BE2C (cell line): ENCODE measurements at places on chromosomes 3 and 15.

- no peak for DNase-seq
Measured at GRCh38 chr15:93200837-93201226, 111.8 kb upstream of the RGMA start.

GRCh38 chr3:197878427-197878826 lies 71.6 kb upstream of the RPL35A start:
- no peak for DNase-seq

GRCh38 chr3:149377408-149378364 lies at the start of gene TM4SF1:
Gene TM4SF1, minus strand, starts transcription at chr3:149377649. Its CDS starts 102 bp downstream, at chr3:149377547.
- DNase-seq, result no peak

DNA sequence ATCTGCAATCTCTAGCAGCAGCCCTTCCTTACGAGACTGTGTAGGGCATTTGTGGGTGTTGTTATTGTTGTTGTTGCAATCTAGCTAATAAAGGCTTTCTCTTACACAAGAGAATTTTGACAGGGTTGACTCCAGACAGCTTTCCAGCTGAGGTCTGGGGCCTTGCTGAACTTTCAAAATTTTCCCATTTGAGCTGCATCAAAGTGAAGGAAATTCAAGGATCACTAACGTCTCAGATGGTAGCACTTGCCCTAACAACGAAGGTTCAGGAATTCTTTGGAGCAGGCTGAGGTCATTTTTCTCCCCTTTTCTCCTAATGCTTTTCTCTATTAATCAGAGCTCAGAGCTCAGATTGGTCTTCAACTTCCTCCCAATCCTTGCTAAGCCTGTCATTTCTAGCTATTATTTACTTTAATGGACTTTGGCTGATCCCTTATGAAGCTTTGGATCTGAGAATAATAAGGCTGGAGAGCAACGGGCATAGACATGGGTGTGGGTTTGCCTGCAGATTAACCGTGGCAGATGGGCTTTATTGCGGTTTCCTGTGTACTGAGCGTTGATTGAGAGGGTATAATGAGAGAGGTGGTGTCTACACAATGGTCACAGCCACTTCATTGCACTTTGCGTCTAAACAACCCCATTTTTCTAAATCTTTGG lies 614.0 kb upstream of the AGTR1 start:
- no peak for DNase-seq

GRCh38 chr15:68464448-68465090 lies 32.6 kb upstream of the ITGA11 start:
- peak; percentile 78 for DNase-seq

DNA sequence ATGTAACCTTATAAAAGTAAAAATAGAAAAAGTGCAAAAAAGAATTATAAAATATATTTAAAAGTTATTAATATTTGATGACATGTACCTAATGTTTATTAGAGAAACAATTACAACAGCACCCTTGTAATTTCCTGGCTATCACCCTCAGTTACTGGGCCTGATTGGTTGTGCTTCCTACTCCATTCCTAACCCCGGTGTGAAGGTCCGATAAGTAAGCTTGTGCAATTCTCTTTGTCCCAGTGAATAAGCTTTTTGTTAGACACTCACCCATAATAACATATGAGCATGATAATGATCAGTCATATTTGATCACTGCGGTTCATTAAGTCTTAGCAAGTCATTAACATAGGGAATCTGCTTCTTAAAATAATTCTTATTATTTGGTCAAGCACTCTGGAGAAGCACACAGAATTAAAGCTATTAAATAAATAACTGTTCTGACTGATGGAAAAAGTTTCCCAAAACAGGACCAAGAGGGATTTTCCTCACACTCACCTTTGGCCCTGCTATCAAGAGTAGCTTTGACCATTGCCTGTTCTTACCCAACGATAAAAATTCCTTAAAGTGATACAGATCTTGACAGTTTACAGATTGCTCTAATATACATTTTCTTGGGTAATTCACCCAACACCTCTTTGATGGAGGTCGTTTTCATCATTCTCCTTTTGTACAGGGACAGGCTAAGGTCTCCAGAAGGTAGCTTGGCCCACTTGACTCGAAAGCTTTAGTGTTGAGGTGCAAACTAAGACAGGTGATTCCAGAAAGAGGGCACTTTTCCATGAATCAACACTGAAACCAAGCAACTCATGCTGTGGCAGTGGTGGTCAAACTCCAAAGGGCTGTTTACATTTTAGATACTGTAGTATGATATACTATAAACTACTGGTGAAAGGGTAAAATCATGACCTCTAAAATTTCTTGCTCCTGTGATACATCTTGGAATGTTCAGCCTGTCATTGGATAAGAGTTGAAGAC lies 543.0 kb upstream of the KCNMB2 start:
- DNase-seq, result no peak

DNA sequence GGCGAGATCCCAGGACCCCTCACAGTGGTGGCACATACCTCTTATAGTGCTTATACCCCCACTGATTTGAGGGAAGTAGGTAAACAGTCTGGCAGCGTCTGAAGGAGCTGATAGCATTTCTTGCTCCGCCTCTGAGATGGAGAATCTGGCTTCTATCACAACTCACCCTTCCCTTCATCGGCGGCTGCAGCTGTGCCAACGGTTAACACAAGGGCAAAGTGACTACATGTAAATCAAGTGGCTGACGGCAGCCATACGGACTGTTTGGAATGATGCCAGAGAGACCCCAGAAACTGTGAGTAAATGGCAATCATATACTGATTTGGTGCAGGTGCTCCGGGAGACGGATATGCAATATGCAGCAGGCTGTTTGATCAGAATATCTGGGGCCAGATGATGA lies 66.8 kb upstream of the UNC13C start:
- no peak for DNase-seq

- no peak for DNase-seq
Measured at GRCh38 chr3:25707268-25707926, 42.7 kb upstream of the TOP2B start.

DNA sequence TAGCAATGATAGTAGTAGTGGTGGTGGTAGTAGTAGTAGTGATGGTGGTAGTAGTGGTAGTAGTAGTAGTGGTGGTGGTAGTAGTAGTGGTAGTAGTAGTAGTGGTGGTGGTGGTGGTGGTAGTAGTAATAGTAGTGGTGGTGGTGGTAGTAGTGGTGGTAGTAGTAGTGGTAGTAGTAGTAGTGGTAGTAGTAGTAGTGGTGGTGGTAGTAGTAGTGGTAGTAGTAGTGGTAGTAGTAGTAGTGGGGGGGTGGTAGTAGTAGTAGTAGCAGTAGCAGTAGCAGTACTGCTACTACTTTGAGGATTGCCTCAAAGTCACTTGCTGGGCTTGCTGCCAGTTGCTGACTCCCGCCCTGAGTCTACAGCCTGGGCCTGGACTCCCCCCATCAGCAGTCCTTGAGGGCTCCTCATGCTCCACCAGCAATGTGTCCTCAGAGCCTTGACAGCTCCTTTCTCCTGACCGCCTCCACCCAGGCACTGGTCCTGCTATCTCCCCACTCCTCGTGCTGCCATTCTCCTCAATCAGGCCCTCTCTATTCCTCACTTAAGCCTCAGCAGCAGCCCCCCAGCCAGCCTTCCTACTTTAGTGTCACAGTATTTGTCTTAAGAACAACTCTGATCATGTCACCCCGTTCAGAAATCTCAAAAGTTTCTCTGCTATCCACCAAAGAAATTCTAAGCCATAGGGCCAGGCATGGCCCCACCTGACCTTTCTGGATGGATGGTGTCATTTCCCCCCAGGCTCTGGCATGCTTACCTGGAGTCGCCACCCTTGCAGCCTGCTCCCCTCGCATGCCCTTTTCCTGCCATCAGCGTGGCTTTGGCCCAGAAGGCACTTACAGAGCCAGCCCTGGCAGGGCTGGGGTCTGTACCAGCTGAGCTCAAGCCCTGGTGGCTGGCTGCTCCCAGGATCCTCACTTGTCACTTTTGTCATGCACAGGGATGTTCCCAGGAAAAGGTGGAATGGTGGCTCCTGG lies 45.6 kb downstream of the DLEC1 start:
- peak; percentile 26 for DNase-seq

- peak; percentile 23 for DNase-seq
Measured at GRCh38 chr3:100400419-100400779, 490 bp downstream of the TOMM70 start.

DNA sequence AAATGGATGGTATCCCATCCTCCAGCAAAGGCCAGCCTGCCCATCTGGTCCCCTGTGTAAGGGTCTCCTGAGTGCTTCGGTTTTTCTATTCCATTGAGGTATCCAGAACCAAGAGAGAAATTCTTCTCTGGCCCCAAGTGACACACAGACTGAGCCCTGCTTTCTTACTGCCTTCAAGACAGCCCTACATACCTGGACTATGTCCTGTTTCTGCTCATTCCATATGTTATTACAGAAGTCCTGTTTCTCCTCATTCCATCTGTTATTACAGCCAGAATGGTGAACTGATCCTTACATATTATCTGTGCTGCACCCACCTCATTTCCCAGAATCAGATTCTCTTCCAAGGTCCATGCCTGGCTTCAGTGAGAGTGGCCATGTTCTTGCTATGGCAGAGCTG lies 115.2 kb downstream of the DCLK3 start:
- no peak for DNase-seq

DNA sequence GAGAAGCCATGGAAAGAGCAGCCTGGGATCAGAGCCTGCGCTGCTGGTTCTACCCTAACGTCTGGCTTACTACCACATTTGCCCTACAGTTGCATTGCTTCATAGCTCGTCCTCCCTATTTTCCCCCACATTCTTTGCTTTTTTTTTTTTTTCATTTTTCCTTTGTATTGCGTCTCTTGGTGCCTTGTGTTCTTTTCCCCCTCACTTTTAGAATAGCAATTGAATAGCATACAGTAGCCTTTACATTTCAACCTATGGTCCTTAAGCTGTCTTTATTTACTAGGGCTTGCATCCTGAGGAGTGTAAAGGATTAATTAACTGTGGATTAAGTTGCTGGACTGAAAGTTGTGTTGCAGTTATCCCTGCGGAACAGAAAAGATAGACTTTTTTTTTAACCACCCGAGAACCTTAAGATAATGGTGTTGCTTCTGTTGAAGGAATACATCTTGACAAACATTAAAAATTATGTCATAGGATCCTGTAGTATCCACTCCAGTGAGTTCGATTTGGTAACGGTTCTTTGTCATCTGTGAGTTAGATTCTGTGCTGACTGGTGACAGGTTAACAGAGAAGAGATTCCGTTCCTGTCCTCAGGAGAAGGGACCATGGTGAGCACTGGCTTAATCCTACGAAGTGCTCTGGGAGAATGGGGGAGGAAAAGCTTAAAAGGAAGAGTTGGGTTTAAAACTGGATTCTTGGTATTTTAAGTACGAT lies 417.4 kb upstream of the NAALADL2 start:
- DNase-seq, result no peak

DNA sequence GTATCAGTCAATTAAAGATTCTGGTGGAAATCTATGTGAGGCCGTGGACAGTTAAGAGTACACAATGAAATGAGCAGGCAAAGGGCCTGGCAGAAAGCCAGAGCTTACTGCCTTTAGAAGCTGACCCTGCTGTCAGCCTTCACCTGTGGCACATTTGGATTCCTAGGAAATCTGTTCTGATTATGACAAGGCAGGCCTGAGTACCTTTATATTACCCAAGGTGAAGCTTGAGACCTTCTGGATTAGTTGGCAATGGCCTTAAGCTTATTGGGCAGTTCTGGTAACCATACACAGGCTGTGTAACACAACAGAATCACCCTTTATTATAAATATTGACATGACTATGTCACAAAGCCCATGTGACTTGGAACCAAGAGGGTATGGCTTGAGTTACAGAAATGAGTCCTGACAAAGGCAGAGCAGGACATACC lies 43.2 kb downstream of the NBEAL2 start:
- DNase-seq, result no peak

- DNase-seq, result no peak
Measured at GRCh38 chr15:45449395-45449794, 71.1 kb upstream of the GATM start.

DNA sequence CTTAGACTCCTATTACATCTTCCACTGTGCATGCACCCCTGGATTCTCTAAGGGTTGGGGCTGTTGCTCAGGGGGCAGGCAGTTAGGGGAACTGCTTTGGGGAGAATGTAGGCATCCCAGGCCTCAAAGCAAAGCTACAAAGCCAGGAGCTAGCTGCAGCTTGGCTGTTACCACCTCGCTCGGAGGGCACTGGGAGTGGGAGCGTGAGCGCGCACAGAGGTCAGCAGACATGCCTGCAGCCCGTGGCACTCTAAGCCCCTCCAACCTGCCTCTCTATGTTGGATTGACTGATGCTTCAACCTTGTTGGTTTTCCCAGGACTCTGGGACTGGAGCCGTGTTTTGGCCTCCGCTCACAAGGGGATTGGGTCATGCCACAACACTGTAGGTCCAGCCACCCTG lies 69.8 kb downstream of the CPN2 start:
- DNase-seq, result no peak

GRCh38 chr3:17775073-17775472 lies 32.6 kb upstream of the TBC1D5 start:
- no peak for DNase-seq
